ENCODE measurements at places on chromosomes 6 and 20.

DNA sequence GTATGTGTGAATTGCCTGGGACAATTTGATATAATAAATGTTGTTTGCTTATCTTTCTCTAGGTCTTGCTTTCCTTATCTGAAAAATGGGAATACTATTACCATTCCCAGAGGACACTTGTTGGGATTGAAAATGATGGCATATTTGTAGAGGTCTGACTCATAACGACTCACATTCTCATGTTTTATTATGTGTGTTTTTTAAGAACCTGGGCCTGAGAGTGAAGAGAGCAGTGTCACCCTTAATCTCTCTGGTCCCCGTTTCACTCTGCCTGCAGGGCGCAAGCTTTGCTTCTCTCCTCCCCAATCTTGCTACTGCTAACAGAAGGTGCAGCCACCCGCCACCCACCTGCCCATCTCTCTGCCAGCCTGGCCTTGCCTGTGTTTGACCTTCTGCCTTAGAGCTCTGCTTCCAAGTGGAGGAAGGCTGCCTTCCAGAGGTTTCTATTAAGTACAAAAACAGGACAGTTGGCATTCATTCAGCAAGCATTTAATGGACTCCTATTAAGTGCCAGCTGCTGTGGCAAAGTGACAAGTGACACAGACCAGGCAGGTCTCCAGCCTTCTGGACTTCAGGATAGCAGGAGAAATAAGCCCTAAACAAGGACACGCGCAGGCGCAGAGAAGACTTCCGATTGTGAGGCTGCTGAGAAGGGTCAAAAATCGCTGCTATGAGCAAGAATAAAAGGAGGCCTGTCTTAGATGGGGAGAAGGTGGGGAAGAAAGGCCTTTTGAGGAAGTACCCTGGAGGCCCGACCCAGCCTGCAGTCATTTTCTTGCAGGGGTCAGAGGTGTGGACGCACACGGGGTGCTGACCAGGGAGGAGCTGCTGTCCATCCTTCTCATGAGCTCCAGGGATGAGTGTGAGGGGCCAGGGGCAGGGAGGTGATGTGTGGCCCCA, 112.5 kb downstream of the JPH2 start:
- H3K27ac ChIP-seq, result no peak overlapping the region
- peaks cover 45% of the 10 kb centered on the region for H3K27me3 ChIP-seq
- H3K36me3 ChIP-seq, result peaks cover 12% of the 10 kb centered on the region
- H3K4me3 ChIP-seq, result no peak overlapping the region

GRCh38 chr6:154428897-154429296, 72.3 kb upstream of the IPCEF1 start:
- no peaks in the 10 kb centered on the region for H3K4me1 ChIP-seq
- H3K27ac ChIP-seq, result no peak overlapping the region
- H3K27me3 ChIP-seq, result peaks cover 10% of the 10 kb centered on the region
- H3K36me3 ChIP-seq, result no peaks in the 10 kb centered on the region
- H3K4me3 ChIP-seq, result no peak overlapping the region
- DNase-seq, result no peak

- H3K4me1 ChIP-seq, result no peaks in the 10 kb centered on the region
- no peak for DNase-seq
- H3K4me3 ChIP-seq, result no peak overlapping the region
- peaks cover 28% of the 10 kb centered on the region for H3K27me3 ChIP-seq
- no peaks in the 10 kb centered on the region for H3K36me3 ChIP-seq
Measured at GRCh38 chr6:72389698-72390097, 232.2 kb upstream of the KCNQ5 start.

- H3K36me3 ChIP-seq, result no peaks in the 10 kb centered on the region
- H3K27me3 ChIP-seq, result no peaks in the 10 kb centered on the region
- H3K27ac ChIP-seq, result no peak overlapping the region
- H3K4me3 ChIP-seq, result no peak overlapping the region
- H3K4me1 ChIP-seq, result no peaks in the 10 kb centered on the region
Measured at GRCh38 chr6:78530208-78530607, 337.1 kb upstream of the IRAK1BP1 start.

GRCh38 chr6:118544105-118544504, 4.0 kb upstream of the PLN start:
- peaks cover 28% of the 10 kb centered on the region for H3K4me1 ChIP-seq
- no peaks in the 10 kb centered on the region for H3K27me3 ChIP-seq
- no peak overlapping the region for H3K4me3 ChIP-seq
- H3K36me3 ChIP-seq, result no peaks in the 10 kb centered on the region
- no peak overlapping the region for H3K27ac ChIP-seq
- no peak for DNase-seq

- H3K4me1 ChIP-seq, result no peaks in the 10 kb centered on the region
- no peak for DNase-seq
- no peak overlapping the region for H3K4me3 ChIP-seq
- H3K27me3 ChIP-seq, result peaks cover 9% of the 10 kb centered on the region
- no peak overlapping the region for H3K27ac ChIP-seq
- H3K36me3 ChIP-seq, result no peaks in the 10 kb centered on the region
Measured at GRCh38 chr6:71385111-71385822, 96.7 kb downstream of the OGFRL1 start.

- no peak overlapping the region for H3K27ac ChIP-seq
- H3K36me3 ChIP-seq, result peaks cover 2% of the 10 kb centered on the region
- H3K27me3 ChIP-seq, result no peaks in the 10 kb centered on the region
- DNase-seq, result no peak
- H3K4me1 ChIP-seq, result no peaks in the 10 kb centered on the region
Measured at GRCh38 chr6:27800731-27801373, 111.3 kb downstream of the OR2B2 start.

DNA sequence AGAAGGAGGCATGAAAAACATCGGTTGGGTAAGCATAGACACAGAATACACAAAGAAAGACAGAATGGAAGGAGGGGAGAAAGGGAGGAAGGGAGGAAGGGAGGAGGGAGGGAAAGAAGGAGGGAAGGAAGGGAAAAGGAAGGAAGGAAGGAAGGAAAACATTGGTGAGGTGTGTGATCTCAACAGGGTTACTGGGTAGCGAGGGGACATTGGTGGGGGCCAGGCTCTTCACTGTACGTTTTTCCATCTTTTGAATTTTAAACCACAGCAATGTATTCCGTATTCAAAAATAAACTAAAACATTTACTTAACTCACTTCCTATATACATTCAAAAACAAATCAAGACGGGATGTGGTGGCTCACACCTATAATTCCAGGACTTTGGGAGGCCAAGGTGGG, 20.7 kb upstream of the BPIFA2 start:
- peaks cover 47% of the 10 kb centered on the region for H3K27me3 ChIP-seq
- DNase-seq, result no peak
- no peak overlapping the region for H3K27ac ChIP-seq
- no peaks in the 10 kb centered on the region for H3K36me3 ChIP-seq

GRCh38 chr20:44810061-44810390, 320 bp downstream of the RIMS4 start:
- H3K27ac ChIP-seq, result no peak overlapping the region
- H3K4me1 ChIP-seq, result peaks cover 11% of the 10 kb centered on the region
- peaks cover 86% of the 10 kb centered on the region for H3K27me3 ChIP-seq

DNA sequence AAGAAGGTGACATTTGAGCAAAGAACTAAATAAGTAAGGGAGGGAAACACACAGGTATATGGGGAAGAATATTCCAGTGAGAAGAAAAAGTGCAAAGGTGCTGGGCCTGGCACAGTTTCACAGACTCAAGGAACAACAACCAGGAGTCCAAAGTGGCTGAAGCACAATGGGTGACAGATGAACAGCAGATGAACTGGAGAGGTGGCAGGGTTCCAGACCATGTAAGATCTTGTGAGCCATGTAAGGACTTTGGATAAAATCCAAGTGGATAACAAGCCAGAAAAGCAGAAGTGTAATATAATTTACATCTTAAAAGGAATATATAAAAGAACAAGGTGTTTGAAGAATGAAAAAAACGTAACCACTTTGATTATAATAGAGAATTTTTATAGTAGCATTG, 87.9 kb downstream of the MMS22L start:
- H3K4me3 ChIP-seq, result no peak overlapping the region
- no peaks in the 10 kb centered on the region for H3K36me3 ChIP-seq
- no peaks in the 10 kb centered on the region for H3K27me3 ChIP-seq
- peak overlapping the region; percentile 21 for H3K27ac ChIP-seq
- no peak for DNase-seq

DNA sequence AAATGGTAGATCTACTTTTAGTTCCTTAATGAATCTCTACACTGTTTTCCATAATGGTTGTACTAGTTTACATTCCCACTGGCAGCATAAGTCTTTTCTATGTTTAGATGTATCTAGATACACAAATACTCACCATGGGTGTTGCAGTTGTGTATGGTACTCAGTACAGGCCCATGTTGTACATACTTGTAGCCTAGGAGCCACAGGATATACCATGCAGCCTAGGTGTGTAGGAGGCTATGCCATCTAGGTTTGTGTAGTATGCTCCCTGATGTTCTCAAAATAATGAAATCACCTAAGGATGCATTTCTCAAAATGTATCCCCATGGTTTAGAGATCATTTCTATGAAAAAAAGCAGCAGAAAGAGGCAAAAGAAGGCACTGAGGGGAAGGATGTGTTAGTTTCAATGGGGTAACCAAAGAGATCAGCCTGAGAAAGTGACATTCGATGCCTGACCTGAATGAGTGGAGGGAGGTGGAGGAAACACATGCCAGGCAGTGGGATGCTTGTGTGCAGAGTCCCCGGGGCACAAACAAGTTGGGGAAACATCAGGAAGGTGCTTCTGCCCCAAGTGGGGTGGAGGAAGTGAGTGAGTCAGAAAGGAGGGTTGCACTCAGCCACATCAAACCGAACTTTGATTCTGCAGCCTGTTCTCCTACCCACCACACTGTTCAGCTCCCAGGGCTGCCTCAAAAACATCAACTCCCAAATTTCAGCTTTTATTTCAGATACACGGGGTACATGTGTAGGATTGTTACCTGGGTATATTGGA, 191.2 kb downstream of the ZNF217 start:
- no peaks in the 10 kb centered on the region for H3K4me1 ChIP-seq
- H3K27me3 ChIP-seq, result peaks cover 19% of the 10 kb centered on the region
- H3K36me3 ChIP-seq, result no peaks in the 10 kb centered on the region
- no peak overlapping the region for H3K27ac ChIP-seq
- DNase-seq, result no peak

GRCh38 chr6:43926634-43927531, 156.9 kb downstream of the VEGFA start:
- H3K27ac ChIP-seq, result no peak overlapping the region
- peaks cover 25% of the 10 kb centered on the region for H3K4me1 ChIP-seq
- no peak overlapping the region for H3K4me3 ChIP-seq
- H3K27me3 ChIP-seq, result no peaks in the 10 kb centered on the region

DNA sequence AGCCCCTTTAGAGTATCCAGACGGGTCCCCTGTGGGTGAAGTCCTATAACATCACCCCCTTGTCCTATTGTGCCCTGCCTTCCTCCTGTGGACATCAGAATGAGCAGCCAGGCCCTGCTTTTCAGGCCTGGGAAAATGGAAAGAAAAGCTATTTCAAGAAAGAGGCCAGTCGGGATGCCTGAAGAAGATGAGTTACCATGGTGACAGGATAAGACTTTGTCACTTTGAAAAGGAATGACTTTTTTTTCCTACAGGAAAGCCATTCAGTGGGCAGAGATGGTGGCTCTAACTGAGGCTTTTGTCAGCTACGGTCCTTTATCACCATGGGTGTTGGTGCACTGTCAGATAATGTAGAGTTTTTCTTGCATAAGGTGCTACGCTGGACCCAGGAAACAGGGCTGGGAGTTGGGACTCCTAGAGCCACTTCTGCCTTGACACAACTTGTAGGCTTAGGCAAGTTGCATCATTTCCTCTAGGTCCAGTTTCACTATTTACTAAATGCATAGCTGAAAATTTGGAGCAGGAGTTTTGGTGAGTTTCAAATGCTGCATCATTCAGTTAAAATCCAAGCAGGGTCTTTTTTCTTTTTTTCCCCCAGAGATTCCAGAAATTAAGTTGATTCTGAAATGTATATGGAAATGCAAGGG, 293.6 kb upstream of the PRND start:
- no peaks in the 10 kb centered on the region for H3K36me3 ChIP-seq
- H3K4me3 ChIP-seq, result no peak overlapping the region
- no peak for DNase-seq
- H3K27ac ChIP-seq, result no peak overlapping the region
- no peaks in the 10 kb centered on the region for H3K4me1 ChIP-seq

- no peak overlapping the region for H3K27ac ChIP-seq
- no peak overlapping the region for H3K4me3 ChIP-seq
- H3K27me3 ChIP-seq, result no peaks in the 10 kb centered on the region
- no peaks in the 10 kb centered on the region for H3K36me3 ChIP-seq
Measured at GRCh38 chr6:93272896-93273295, 146.5 kb downstream of the EPHA7 start.

- H3K4me3 ChIP-seq, result no peak overlapping the region
- H3K27ac ChIP-seq, result no peak overlapping the region
- DNase-seq, result no peak
- H3K4me1 ChIP-seq, result no peaks in the 10 kb centered on the region
Measured at GRCh38 chr6:142241061-142241460, 60.7 kb upstream of the ADGRG6 start.

DNA sequence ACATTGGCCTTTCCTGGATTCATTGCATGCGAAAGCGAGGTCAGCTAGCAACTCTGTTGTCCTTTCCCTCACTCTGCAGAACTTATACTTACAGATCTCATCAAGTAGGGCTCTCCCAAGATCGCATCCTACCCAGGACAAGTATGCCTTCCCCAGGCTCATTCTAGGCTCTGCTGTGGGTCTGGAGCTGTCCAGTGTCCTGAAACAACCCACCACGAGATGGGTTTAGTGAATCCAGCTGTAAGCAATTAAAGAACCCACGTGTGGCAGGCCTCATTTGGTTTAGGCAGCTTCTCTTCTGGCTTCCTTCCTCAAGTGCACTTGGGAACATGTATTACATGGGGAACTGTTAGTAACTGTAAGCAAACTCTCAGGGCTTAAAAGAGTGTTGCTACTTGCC, 406.5 kb upstream of the CHD6 start:
- no peaks in the 10 kb centered on the region for H3K4me1 ChIP-seq
- no peaks in the 10 kb centered on the region for H3K36me3 ChIP-seq
- H3K27me3 ChIP-seq, result no peaks in the 10 kb centered on the region
- DNase-seq, result no peak
- no peak overlapping the region for H3K27ac ChIP-seq

DNA sequence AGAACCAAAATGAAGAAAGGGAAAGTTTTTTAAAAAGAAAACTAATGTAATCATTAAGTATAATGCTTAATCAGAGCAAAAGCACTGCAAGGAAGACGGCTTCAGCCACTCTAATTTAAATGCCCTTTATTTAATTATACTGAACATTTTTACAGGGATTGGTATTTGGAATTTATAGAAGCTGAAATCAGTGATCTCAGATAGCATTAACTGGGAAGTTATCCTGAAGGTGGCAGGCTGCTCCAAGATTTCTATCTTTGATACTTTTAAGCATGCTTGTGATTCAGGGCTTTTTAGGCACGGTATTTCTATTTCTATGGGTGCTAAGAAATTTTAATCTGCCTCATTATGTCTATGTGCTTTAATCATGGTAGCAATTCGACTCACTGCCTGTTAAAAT, 1.3 kb upstream of the NDUFAF4 start:
- H3K4me1 ChIP-seq, result peaks cover 13% of the 10 kb centered on the region
- peaks cover 25% of the 10 kb centered on the region for H3K36me3 ChIP-seq
- H3K27me3 ChIP-seq, result peaks cover 29% of the 10 kb centered on the region
- H3K4me3 ChIP-seq, result no peak overlapping the region
- DNase-seq, result no peak

GRCh38 chr20:62457831-62458230, 18.0 kb downstream of the GATA5 start:
- H3K27me3 ChIP-seq, result peaks cover 68% of the 10 kb centered on the region
- no peak for DNase-seq
- no peaks in the 10 kb centered on the region for H3K4me1 ChIP-seq
- H3K36me3 ChIP-seq, result peaks cover 3% of the 10 kb centered on the region

Data from effector memory CD8-positive, alpha-beta T cell (primary cell).